ENCODE measurements at places on chromosomes 7 and 10.

DNA sequence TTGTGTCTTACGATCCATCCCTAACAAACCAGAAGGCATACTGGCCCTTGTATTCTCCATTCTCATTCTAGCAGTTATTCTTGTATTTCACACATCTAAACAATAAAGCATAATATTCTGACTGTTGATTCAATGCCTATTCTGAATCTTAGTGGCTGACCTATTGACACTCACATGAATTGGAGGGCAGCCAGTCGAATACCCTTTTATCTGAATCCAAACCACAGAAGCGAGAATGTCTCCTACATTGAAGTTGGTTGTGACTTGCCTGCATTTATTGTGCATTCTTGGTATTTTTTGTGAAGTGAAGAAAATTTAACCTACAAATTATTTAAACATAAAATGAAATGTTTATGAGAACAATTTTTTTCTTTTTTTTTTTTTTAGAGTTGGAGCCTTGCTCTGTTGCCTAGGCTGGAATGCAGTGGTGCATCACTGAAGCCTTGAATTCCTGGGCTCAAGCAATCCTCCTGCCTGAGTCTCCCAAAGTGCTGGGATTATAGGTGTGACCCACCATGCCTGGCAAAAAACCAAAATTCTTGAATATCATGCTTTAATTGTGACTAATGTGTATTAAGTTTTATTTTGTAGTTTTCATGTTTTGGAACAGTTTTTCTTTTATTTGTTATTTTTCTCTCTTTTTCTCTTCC lies 22.7 kb downstream of the EXOC4 start:
- DNase-seq, result no peak

DNA sequence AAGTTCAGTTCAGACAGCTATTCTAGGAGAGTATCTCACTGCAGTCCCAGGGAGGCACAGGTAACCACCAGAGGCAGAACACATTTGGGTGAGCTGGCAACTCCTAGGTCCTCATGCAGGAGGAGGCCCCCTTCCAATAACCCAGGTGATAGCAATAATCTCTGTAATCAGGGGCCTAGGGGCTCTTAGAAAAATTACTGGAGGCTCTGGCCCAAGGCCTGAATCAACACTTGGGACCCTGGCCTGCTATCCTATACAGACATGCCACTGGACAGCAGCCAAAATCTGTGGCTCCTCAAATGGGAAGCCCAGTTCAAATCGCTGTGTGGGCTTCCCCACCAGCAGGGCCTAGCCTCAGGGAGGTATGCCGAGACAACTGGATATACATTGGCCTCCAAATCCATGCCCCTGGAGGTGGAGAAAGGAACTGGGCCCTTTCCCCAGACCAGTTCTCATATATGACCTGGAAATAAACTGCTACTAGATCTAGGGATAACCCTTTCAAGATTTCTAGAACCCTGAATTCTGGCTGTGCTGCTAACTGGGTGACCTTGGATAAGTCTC lies 1.6 kb downstream of the AVPI1 start:
- DNase-seq, result no peak

DNA sequence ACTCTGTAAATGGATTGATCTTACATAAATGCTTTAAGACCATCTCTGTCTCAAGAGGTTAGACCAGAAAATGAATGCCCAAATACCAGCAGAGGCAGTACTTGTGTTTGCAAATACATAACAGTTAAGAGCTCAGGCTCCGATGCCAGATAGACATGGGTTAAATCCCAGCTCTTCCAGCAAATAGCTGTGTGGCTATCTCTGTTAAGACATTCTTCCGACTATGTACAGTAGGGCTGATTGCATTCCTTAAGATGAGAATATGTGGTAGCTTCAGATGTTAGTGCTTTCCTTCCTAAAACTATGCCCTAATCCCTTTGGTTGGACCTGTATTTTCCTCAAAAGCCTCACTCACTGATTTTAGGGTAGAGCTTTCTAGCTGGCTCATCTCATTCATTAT lies 2.2 kb downstream of the IDE start:
- no peak for DNase-seq

GRCh38 chr7:129671266-129671665 lies 59.7 kb downstream of the NRF1 start:
- no peak for DNase-seq

DNA sequence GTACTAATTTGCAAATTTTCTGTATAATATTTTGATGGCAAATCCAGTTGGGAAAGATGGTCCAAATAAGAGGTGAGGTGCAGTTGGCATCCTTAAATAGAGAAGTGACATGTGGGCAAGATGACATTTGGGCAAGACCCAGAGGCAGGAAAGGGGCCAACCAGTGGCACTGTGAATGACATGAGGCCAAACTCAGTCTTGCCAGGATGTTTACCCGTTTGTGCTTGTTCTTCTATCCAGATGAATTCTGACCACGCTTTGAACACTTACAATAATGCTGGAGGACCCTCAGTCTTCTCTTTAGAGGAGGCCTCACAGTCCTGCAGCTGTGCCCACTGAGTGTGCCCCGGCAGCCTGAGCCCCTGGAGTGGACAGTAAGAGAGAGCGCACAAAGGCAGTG lies 45.1 kb downstream of the KCNMA1 start:
- no peak for DNase-seq

DNA sequence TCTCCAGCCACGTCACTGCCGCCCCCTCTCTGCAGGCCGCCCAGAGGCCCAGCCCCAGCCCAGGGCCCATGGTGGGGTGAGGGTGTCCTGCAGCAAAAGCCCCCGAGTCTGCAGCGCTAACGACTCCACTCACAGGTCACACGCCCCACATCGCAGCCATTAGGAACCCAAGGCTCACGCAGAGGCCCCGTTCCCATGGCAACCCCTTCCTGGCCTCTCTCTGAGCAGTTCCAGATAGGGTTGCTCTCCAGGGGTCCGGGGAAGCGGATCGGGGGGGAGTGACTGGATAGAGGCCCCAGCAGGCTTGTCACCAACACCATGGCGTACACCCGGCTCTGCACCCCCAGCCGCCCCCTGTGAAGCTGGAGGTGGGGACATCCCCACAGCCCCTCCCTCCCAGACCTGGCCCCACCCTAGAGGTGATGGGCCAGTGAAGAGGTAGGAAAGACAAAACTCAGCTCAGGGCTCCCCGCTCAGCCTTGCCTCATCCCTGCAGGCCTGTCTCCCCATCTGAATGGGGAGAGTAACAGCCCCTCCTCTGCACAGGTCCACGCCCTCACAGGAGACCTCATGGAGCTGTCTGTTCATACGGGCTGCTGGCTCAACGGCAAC lies 41.2 kb downstream of the TNRC18 start:
- DNase-seq, result no peak

DNA sequence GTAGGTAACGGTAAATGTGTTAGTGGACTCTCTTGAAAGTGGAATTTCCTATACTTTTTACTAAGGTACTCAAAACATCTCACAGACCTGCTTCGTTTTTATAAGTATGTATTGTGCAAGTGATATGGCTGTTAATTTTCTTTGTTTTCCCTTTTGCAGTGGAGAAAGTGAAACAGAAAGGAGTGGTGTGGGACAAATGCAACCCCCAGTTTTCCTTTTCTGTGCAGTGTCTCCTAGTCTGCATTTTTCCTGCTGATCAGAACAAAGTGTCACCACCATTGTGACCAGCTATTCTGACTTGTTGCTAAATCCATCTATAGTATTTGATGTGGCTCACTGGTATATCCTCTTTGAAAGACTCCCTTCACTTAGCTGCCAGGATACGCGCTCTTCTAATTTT lies 410.0 kb downstream of the EXOC4 start:
- no peak for DNase-seq

DNA sequence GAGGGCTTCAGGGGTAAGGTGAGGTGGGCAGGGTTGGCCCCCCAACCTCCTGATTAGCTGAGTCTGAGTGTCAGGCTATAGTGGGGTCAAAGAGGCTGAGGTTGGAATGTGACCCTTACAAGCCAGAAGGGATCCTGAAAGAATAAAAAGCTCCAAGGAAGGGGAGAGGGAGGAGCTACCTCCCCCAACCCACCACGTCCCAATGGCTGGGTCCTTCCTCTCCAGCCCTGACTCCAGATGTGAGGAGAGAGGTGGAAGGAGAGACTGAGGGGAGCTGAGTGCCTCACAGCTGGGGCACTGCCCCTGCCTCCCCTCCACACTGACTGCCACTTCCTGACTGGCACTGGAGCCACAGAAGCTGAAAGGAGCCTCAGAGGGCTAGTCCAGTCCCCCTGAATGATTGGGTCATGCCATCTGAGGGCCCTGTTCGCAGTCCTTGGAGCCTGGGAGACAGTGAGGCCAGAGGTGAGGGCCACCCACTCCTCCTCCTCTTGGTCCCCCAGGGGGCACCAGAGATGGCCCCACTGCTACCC lies 20.6 kb downstream of the IMPDH1 start:
- DNase-seq, result no peak

- no peak for DNase-seq
Measured at GRCh38 chr10:4865945-4866661, 40.1 kb downstream of the AKR1E2 start.

DNA sequence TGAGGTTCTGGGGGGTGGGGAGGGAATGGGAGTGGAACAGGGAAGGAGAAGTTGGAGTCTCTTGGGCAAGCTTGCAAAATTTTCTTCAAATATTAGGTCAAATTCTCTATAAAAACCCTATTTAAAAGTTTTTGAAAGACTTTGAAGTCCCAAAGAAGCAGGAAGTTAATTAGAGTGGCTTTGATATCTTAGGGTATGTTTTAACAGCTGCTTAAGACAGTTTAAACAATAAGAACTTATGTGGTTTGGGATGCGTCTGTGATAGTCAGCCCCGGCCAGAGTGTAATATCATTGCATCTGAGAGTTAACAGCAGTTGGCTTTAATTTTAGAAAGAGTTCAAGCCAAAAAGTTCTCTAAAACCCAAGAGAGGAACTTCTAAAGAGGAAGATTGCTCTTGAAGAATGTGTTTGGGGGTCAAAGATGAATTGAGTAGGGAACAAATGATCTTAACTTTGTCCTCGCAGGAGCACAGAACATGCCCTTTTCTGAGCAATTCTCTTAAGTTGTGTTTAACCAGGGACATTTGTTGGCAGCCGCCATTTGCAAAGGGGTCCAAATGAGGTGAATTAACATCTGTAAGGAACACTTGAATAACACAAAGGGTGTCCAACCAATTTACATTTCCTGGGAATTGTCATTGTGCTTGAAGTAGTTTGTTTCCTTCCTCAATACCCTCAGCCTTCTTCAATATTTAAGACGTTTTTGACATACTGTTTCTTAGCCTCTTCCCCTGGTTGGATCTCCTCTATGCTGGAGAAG lies 182.4 kb downstream of the PTEN start:
- DNase-seq, result no peak

DNA sequence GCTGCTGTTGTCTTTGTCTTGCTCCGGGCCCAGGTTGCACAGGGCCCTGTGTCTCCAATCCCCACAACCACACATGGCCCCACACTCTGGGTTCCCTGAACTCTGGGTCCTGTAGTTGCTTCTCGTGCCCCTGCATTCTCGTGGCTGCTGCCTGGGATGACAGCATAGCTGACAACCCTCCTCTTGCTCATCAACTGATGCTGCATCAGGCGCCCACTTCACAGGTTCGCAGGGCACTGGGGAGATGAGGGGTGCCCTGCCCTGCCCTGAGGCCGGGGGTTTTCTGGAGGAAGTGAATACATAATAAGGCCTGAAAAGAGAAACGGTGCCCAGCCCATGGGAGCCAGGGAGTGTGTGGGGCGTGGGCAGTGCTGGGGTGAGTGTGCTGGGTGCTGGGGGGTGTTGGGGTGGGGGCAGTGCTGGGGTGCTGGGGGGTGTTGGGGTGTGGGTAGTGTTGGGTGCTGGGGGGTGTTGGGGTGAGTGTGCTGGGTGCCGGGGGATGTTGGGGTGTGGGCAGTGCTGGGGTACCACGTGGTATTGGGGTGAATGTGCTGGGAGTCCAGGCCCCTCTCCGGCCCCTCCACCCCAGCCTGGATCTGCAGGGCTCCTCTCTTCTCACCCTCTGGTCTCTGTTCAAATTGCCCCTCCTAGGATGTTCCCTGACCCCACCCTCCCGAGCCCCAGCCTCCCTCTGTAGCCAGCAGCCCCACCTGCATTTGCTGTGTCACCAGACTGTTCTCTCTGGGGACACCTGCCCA lies 2.0 kb upstream of the MTG1 start:
- no peak for DNase-seq

DNA sequence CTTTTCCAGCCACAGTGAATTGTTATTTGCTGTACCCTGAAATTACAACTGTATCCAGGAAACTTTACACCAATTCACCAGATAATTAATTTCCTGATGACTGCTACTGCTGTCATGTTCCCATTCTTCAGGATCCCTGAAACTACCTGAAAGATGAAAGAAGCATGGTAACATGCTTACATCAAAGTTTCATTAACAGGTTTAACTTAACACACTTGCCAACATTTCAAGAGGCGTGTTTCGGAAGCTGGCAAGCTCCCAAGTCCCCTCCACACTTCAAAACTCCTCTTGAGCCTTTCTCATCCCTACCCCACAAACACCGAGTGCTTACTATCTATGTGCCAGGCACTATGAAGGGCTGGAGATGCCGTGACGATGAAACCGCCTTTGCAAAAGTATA lies 88.6 kb downstream of the MPP7 start:
- DNase-seq, result no peak

GRCh38 chr7:77950548-77950947 lies 152.0 kb downstream of the PHTF2 start:
- no peak for DNase-seq

DNA sequence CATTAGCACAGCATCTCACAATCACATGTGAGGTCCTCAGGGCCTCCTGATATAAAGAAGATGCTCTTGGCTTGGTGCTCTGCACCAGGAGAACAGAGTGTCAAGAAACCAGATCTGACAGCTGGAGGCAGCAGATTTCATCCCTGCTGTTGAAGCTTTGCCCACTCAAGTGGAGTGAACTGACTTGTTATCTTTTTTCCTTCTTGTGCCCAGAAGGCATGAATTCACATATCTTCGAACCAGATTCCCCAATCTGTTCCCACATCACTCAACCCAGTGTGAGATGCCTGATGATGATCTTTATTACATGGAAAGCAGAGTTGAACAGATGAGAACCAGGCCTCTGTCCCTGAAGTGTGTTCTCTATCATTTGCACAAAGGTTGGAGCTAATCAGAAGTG lies 521.0 kb downstream of the SORCS1 start:
- DNase-seq, result no peak

GRCh38 chr10:17056781-17057428 lies 72.7 kb downstream of the CUBN start:
- DNase-seq, result no peak

- peak; percentile 72 for DNase-seq
Measured at GRCh38 chr7:50632561-50633413, 67.6 kb upstream of the DDC start.

DNA sequence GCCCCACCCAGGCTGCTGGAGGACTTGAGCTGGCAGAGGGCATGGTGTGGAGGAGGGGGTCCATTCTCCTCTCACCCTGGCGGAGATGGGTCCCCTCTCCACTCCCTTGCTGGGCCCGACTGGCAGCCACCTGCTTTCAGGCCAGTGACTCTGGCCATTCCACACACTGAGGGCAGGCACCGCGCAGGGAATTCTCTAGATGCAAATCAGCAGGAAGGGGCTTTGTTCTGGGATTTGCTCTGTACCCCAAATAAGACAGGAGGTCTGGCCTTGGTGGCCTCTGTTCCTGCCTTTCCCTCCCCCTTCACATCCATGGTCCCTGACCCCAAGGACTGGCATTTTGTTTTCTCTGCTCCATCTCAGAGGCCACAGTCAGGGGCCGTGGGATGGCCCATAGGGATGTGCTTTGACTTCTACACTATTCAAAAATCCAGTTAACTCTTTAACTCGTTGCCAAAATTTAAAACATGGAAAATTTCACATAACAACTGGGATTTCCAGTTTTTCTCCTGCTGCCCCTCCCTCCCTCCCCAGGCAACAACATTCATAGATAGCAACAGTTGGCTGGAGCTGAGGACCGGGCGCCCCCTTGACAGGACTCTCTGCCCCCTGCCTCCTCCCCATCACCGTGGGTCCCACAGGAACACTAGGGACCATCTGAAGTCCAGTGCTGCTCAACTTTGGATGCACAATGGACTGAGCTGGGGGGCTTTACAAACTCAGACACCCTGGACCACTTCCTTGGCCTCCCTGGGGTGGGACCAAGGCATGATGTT lies 33.9 kb downstream of the PPIF start:
- no peak for DNase-seq
